ENCODE measurements at places on chromosomes 1 and 21. TPM values are rescaled to one million over a fixed set of nuclear protein-coding genes. Genes with fewer than 3 reads are reported as not detected.
A peak's percentile ranks its signal among the peaks of the same experiment; 100 is the strongest.

DNA sequence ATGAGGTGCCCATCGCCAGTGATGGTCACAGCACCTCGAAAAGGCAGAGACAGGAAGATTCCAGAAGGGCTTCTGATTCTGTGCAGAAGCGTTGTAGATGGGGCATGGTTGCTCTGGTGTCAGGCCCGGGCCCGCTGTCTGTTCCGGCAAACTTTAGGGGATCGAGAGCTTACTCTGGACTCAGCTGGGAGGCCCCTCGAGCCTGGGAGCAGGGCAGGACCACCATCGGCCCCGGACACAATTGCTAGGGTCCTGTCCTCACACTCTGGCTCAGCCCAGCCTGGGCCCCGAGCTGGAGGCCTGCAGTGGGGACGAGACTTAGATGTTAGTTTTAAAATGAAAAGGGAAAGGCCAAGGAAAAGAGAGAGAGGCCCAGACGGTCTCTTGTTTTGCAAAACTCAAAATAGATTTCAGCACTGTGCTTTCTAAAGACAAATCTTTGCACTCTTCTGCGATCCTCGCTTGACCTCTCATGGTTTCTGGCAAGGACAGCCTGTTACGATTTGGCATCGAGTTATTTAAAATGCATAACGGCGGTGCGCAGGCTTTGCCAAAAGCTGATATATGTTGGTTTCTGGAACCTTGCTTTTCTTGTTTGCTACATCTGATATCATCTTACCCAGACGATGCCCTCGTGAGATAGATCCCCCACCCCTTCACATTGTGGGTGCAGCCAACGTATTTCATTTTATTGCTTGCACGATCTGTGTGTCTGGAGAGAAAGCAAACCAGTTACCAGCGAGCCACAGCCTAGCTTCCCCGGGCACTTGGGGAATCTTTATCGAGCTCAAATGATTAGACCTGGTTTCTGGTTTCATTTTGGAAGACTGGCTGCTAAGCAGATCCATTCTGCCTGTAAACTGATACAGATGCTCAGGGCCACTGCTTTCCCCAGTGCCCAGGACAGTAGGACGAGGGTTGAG, 58.0 kb downstream of the PRDM16 start:
- DNase-seq = no peak
- H3K27ac ChIP-seq = no peak overlapping the region
- no peaks in the 10 kb centered on the region for H3K36me3 ChIP-seq
- H3K4me3 ChIP-seq = no peak overlapping the region
- no peaks in the 10 kb centered on the region for H3K27me3 ChIP-seq

The KCNA10 gene
- not detected for total RNA-seq

- H3K27me3 ChIP-seq = peaks cover 79% of the 10 kb centered on the region
- no peak overlapping the region for H3K4me3 ChIP-seq
- no peak overlapping the region for H3K27ac ChIP-seq
- H3K36me3 ChIP-seq = no peaks in the 10 kb centered on the region
- no peak for DNase-seq
- H3K4me1 ChIP-seq = no peaks in the 10 kb centered on the region
Measured at GRCh38 chr1:201317551-201317950, 34.2 kb downstream of the PKP1 start.

The C1orf21 gene
- total RNA-seq = 15.8 TPM

DNA sequence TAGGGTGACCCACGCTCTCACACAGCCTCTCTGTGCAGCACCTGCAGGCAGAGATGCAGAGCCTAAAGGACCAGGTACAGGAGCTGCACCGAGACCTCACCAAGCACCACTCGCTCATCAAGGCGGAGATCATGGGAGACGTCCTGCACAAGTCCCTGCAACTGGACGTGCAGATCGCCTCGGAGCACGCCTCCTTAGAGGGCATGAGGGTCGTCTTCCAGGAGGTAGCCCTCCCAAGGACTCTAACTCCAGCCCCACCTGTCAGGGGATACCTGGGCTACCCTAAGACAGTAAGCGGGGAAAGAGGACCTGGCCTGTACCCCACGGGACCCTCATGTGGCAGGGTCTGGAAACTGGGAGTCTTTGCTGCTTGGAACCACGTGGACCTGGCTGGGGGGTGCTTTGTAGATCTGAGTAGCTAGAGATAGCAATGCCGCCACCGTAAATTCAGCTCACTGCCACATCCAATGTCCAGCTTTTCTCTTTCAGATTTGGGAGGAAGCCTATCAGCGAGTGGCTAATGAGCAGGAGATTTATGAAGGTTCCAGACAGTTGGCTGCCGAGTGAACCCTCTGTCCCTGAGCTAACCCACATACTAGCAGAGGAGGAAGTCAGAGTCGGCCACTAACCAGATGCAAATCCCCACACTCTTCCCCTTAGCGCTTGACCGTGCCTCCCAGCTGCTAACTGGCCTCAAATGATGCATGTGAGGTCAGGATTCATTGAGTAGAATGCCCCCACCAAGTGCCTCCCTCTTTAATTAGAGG, 6.5 kb downstream of the RNF207 start:
- H3K27me3 ChIP-seq = no peaks in the 10 kb centered on the region
- no peaks in the 10 kb centered on the region for H3K36me3 ChIP-seq

- peak; percentile 65 for DNase-seq
- H3K27ac ChIP-seq = peak overlapping the region; percentile 84
- H3K4me3 ChIP-seq = peak overlapping the region; percentile 87
- 0 out of 2 replicates have a peak, but pooled peaks cover 4% of the 10 kb centered on the region for H3K4me1 ChIP-seq
Measured at GRCh38 chr1:212791261-212791675, 309 bp downstream of the NSL1 start.

GRCh38 chr1:153973071-153973470, 4.4 kb downstream of the JTB start:
- no peaks in the 10 kb centered on the region for H3K4me1 ChIP-seq
- peaks cover 24% of the 10 kb centered on the region for H3K36me3 ChIP-seq
- no peaks in the 10 kb centered on the region for H3K27me3 ChIP-seq
- no peak overlapping the region for H3K27ac ChIP-seq

GRCh38 chr1:197677313-197677712, 98.0 kb downstream of the DENND1B start:
- H3K4me3 ChIP-seq = no peak overlapping the region
- no peak overlapping the region for H3K27ac ChIP-seq
- 0 out of 2 replicates have a peak, but pooled peaks cover 2% of the 10 kb centered on the region for H3K4me1 ChIP-seq
- H3K36me3 ChIP-seq = no peaks in the 10 kb centered on the region
- no peak for DNase-seq
- H3K27me3 ChIP-seq = no peaks in the 10 kb centered on the region

- H3K4me1 ChIP-seq = no peaks in the 10 kb centered on the region
- H3K27ac ChIP-seq = no peak overlapping the region
- no peaks in the 10 kb centered on the region for H3K36me3 ChIP-seq
- DNase-seq = no peak
Measured at GRCh38 chr1:156833603-156834002, 17.0 kb upstream of the SH2D2A start.

The CCDC24 gene
- total RNA-seq = 1.4 TPM

GRCh38 chr1:247317702-247318101, 14.0 kb downstream of the ZNF496 start:
- no peaks in the 10 kb centered on the region for H3K27me3 ChIP-seq
- no peak for DNase-seq
- no peak overlapping the region for H3K27ac ChIP-seq
- peaks cover 23% of the 10 kb centered on the region for H3K36me3 ChIP-seq

The AMY2A gene
- not detected for total RNA-seq

DNA sequence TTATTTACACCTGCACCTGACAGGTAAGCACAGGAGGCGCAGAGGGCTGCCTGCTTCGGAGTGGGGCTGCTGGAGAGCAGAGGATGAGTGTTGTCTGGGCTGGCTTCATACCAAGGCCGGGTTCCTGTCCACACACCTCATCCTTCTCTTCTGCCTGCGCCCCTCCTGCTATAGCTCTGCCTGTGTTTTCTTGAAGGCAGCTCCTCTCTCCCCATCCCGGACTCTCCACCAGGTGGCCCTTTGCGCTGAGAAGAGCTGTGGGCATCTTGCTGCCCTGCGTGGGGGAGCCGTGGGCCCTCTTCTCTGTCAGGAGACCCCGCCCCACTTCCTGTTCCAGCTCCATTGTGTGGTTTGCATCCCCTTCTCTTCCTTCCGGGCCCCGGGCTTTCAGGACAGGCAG, 35.0 kb downstream of the ARHGEF10L start:
- peaks cover 8% of the 10 kb centered on the region for H3K4me1 ChIP-seq
- H3K27ac ChIP-seq = no peak overlapping the region
- H3K27me3 ChIP-seq = no peaks in the 10 kb centered on the region
- no peaks in the 10 kb centered on the region for H3K36me3 ChIP-seq

The ATAD3C gene
- not detected for total RNA-seq

DNA sequence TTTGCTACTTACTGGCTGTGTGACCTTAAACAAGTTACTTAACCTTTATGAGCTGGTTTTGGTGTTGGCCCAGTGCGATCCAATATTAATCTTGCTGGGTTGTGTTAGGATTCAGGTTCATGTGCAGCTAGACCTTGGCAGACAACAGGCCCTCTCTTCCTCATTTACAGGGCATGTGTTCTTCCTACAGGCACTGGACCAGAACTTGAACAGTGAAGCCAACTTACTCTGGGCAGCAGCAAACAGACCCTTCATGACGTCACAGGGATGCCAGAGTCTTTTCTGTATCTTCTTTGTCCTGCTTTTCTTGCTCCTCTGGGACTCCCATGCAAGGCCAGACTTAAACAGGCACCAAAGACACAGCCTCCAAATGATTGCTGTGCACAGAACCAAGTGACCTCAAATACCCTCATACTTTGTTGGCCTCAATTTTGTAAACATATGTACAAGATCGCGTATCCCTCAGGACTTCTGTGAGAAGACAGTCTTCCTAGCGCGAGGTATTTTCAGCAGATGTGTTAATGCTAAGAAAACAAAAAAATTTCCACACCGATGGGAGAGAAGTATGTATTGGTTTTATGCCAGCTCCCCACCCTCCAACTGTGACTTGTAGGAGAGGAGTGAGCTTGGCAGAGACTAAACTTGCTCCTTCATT, 73.7 kb downstream of the URB2 start:
- DNase-seq = no peak
- no peak overlapping the region for H3K27ac ChIP-seq
- peaks cover 6% of the 10 kb centered on the region for H3K4me1 ChIP-seq
- H3K36me3 ChIP-seq = no peaks in the 10 kb centered on the region
- no peak overlapping the region for H3K4me3 ChIP-seq

DNA sequence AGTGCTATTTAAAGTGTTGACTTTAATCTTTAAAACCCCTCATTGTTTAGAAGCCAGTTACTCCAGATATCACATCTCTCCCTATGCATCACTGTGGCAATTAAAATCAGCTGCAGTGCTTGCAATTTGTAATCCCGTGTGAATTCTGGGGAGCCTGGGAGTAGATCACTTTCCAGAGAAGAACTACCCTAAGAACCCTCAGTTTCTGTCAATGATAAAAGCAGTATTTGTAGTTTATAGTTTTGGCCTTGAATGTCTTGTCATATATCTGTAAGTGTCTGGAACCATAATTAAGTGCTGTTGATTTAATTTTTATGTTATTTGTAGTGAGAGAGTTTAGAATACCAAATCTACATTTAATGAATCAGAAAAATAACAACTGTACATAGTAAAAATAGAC, 5.5 kb upstream of the SPAG17 start:
- no peaks in the 10 kb centered on the region for H3K27me3 ChIP-seq
- H3K4me3 ChIP-seq = no peak overlapping the region
- H3K4me1 ChIP-seq = no peaks in the 10 kb centered on the region
- no peak overlapping the region for H3K27ac ChIP-seq
- no peak for DNase-seq

DNA sequence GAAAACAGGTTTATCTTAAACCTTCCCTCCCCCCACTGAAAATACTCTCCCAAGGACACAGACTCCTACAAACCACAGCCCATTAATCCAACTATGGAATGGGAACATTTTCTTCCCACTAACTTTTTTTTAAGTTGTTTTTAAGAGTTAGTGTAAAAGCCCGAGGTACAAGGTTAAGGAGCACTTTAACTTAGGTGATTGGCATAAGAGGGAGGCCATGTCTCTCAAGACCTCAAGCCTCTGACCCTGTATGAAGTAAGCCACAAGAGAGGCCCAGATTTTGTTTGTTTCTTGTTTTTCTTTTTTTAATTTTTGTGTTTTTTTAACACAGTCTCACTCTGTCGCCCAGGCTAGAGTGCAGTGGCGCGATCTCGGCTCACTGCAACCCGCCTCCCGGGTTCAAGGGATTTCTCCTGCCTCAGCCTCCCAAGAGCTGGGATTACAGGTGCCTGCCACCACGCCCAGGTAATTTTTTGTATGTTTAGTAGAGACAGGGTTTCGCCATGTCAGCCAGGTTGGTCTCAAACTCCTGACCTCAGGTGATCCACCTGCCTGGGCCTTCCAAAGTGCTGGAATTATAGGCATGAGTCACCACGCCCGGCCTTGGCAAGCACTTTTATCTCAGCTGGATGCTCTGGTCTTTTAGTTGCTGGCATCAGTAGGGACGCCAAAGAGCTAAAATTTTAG, 14.4 kb downstream of the ARMH1 start:
- H3K27me3 ChIP-seq = peaks cover 15% of the 10 kb centered on the region
- DNase-seq = no peak
- H3K4me1 ChIP-seq = no peaks in the 10 kb centered on the region

The CFAP74 gene
- total RNA-seq = not detected

The SDHB gene
- total RNA-seq = 143 TPM

GRCh38 chr1:26677306-26678115, 18.3 kb upstream of the ARID1A start:
- no peak overlapping the region for H3K27ac ChIP-seq
- no peaks in the 10 kb centered on the region for H3K27me3 ChIP-seq
- DNase-seq = peak; percentile 64
- H3K4me3 ChIP-seq = no peak overlapping the region
- no peaks in the 10 kb centered on the region for H3K36me3 ChIP-seq

DNA sequence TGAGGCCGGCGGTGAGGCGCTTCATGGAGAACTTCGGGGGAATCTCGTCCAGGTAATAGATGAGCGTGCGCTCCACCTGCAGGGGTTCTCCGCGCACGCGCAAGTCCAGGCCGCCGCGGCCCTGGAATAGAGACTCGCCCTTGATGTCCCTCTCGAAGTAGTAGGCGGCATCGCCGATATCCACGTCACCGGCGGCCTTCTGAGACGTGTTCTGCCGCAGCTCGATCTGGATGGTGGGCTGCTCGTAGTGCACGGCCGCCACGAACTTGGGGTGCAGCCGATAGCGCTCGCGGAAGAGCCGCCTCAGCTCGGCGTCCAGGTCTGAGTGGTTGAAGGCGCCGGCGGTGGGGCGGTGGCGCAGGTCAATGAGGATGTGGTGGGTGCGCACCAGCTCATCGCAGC, 726 bp downstream of the TACSTD2 start:
- peaks cover 62% of the 10 kb centered on the region for H3K27me3 ChIP-seq
- peaks cover 2% of the 10 kb centered on the region for H3K4me1 ChIP-seq
- no peak overlapping the region for H3K4me3 ChIP-seq
- no peak for DNase-seq
- no peak overlapping the region for H3K27ac ChIP-seq

DNA sequence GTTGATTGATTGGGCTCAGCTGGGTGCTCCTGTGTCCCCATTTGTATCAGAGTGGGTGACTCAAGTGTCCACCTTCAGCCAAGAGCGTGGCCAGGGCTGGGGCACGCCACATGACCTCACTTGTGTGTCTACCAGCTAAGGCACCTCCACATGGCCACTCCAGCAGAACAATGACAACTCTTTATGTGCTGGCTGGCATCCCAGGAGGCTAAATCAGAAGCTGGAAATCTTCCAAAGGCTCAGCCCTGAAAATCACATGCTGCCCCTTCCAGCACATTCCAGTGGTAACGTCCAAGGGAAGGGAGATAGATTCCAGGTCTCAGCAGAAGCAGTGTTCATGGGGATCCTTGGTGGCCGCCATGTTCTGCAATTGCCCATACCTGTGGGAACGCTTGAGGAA, 585.5 kb downstream of the AJAP1 start:
- no peak overlapping the region for H3K27ac ChIP-seq
- no peaks in the 10 kb centered on the region for H3K36me3 ChIP-seq
- no peaks in the 10 kb centered on the region for H3K4me1 ChIP-seq
- no peak for DNase-seq
- no peak overlapping the region for H3K4me3 ChIP-seq

Measured in IMR-90 (cell line).